Sciatic nerve (tissue), 2 donors: ENCODE measurements at places on chromosomes 11 and 22. TPM values are rescaled to one million over a fixed set of nuclear protein-coding genes. Genes with fewer than 3 reads are reported as not detected.

DNA sequence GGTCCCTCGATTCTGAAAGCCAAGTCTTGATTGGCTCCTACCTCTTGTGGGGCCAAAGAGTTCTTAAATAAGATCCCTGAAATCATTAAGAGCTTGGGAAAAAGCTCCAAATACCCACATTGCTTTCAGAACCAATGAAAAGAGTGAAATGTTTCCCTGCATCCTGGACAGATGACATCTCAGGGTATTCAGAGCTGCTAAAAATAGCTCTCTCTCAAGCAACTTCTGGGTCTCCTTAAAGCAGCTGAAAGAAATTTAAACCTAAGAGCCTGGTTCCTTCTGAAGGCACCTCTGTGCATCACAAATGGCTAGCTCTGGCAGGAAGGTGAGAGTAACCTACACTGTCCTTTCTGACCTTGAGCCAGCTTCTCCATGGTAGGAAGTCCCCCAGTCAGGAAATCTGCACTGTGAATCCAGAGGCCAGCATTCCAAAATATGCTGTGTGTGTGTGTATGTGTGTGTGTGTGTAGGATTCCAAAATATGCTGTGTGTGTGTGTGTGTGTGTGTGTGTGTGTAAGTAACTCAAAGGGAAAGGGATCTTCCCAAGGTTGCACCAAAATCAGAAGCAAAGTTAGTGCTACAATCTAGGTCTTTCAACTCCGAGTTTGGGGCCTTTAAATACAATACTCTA lies 50.1 kb downstream of the RELT start:
- DNase-seq, result no peak

- no peak for DNase-seq
Measured at GRCh38 chr22:44332946-44333345, 20.2 kb upstream of the SHISAL1 start.

- no peak for DNase-seq
Measured at GRCh38 chr11:24896118-24896835, 399.4 kb downstream of the LUZP2 start.

Gene CST6
- 0.80 TPM for total RNA-seq

Gene OPCML
- total RNA-seq, result 4.5 TPM
